ENCODE measurements at places on chromosomes 5 and 9.

GRCh38 chr5:102048940-102049339, 247.1 kb downstream of the SLCO4C1 start:
- no peak for DNase-seq

DNA sequence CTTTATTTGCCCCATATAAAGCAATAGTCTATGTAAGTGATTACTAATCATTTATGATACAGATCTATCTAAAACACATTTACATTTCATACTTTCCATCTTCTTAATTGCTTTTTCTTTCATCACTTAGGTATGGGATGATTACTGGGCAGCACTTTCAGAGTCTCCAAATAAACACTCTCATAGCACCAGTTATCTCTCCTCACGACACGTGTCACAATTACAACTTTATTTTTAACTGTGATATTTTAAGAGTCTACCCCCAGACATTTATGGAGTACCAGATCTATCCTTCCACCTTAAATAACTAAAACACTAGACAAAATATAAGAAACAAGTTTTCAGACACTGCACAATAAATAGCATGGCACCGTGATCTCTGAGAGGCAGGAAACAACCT, 32.9 kb downstream of the HOMER1 start:
- DNase-seq = no peak

GRCh38 chr5:38926121-38926520, 80.3 kb downstream of the OSMR start:
- DNase-seq = no peak

GRCh38 chr5:136749016-136749415, 383.7 kb upstream of the TRPC7 start:
- DNase-seq = no peak

- DNase-seq = no peak
These were observed 57.7 kb downstream of the CYSTM1 start for GRCh38 chr5:140232731-140233130.

GRCh38 chr5:54446379-54446732, 9.1 kb upstream of the HSPB3 start:
- no peak for DNase-seq

DNA sequence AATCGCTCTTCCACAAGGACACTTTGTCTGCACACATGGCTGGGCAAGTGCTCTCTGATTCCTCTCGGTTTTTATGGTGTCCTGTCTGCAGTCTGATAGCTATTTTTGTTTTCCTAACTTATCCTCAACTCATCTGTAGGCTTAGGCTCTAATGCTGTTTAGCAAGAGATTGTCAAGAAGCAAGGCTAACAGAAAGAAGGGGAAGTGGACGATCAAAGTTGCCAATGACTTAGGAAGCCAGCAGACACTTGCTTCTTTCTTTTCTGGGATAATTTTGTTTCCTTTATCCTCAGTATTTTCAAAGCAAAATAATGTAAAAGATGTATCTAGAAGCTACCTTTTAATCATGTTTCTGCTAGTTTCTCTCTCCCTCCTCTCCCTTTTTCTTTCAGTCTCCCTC, 130.7 kb downstream of the PRKACG start:
- no peak for DNase-seq

- DNase-seq = no peak
These were observed 33.7 kb downstream of the CAMK2A start for GRCh38 chr5:150255659-150256409.

- no peak for DNase-seq
These were observed 164.2 kb downstream of the MEF2C start for GRCh38 chr5:88718736-88719135.
